NCI-H1417 (cell line): ENCODE measurements at places on chromosomes 11 and 22.

DNA sequence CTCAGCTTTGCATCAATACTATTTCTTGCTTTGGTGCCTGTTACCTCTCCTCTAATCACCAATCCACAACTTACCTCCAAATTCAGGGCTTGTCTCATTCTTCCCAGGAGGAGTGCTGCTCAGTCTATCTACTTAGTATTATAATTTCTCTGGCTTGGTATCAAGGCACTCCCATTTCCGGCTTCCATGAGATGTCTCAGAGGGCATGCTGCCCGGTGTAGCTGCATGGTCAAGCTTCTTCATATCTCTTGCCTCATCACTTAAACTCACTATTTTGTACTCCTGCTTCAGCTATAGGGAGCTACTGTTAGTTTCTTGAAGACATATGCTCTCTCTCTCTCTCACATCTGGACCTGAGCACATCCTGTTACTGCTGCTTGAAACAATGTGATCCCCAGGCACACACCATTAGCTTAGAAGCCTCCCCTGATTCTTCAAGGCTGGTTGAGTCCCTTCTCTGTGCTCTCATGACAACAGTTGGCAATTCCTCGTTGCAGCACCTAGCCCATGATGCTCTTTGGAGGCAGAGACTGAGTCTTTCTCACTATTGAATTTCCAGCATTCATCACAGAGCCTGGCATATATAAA, 182.8 kb upstream of the SYN3 start:
- DNase-seq: no peak

GRCh38 chr11:76236092-76236999, 30.0 kb upstream of the WNT11 start:
- DNase-seq: peak; percentile 25

DNA sequence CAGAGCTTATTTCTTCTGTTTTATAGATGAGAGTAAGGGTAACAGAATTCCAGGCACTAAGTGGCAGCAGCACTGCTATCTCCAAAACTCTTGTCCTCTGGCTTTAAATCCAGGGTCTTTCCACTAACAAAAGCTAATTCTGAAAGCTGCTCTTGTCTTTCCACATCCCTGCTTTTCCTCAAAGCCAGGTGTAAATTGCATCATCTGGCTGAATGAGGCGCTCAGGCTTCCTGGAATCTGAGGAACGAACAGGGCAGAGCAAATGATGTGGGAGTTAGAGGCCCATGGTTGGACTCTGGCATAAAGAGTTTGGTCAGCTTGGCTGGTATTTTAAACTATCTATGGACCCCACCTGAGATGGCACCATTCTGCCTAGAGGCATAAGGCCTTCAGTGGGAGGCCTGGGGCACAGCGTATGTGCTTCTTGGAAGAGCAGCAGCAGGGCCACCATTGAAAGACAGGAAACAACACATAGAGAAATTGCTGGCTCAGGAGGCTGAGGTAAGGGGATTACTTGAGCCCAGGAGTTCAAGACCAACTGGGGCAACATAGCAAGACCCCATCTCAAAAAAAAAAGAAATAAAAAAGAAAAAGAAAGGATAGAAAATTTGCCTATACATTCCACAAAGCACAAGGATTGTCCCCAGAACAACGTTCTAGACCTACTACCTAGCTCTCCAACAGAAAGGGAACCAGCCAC, 1.9 kb downstream of the KCNJ5 start:
- DNase-seq: no peak

- DNase-seq: no peak
Measured at GRCh38 chr11:77213029-77213579, 85.1 kb downstream of the MYO7A start.

- no peak for DNase-seq
Measured at GRCh38 chr11:71429701-71430100, 18.5 kb downstream of the DHCR7 start.

- DNase-seq: no peak
Measured at GRCh38 chr11:7656704-7657103, 16.6 kb downstream of the CYB5R2 start.

GRCh38 chr22:38798496-38798895, 4.6 kb upstream of the DNAL4 start:
- DNase-seq: no peak

DNA sequence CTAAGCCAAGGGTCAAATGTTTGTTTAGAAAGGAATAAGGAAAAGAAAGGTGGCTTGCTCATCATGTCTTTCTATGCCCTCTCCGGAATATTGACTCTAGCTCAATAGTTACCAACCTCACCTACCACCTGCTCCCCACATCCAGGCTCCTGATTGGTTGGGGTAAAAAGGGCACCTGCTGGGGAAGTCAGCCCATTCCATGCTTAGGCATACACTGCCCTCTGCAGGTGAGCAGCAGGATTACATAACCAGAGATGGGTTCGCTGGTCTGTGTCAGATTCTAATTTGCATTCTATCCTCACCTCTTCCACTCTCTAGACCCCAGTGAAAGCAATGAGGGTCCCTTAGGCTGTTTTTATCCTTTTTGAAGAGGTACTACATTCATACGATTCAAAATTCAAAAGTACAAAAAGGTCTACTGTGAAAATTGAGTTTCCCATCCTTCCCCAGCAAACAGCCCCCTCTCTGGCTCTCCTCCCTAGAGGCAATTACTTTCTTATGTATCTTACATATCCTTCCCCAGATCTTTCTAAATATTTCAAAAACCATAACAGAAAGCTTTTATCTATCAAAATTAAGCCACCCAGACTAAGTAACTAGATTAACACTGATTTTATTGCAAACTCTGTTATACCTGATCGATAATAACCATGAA, 98.0 kb upstream of the ASPHD2 start:
- DNase-seq: peak; percentile 68

GRCh38 chr11:130918081-130918480, 1.8 kb upstream of the SNX19 start:
- no peak for DNase-seq

DNA sequence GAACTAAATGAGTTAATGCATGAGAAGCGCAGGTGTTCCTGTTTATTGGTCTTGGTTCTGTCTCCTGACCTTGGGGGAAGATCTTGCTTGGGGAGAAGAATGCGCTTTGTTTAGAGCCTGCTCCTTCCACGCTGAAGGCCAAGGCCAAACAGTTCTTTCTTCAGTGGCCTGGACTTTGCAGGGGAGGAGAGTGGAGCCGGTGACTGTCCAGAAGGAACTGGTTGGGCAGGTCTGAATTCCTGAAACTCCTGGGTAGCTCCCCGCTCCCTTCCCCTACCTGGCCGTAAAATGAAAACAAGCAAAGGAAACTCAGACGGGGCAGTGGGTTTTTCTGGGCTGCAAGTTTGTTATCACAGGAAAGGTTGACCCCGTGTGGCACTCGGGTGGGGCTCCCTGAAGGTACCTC, 3.6 kb downstream of the ARHGAP8 start:
- no peak for DNase-seq

DNA sequence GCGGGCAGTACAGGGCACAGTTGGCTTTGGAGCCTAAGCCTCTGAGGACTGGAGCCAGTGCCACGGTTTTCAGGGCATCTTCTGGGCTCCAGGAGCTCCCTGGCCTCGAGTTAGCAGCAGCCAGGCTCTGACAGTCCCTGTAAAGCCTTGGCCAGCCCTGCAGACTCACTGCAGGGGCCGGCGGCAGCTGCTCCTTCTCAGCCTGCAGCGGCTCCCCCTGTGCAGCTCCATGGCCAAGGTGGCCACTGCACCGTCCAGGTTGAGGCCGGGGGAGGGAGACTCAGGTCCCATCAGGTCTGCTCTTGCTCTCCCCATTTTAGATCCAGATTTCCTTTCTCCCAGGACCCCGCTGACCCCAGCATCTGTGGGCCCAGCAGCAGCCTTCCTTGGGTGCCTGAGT, 1461.1 kb downstream of the BRD1 start:
- DNase-seq: no peak

DNA sequence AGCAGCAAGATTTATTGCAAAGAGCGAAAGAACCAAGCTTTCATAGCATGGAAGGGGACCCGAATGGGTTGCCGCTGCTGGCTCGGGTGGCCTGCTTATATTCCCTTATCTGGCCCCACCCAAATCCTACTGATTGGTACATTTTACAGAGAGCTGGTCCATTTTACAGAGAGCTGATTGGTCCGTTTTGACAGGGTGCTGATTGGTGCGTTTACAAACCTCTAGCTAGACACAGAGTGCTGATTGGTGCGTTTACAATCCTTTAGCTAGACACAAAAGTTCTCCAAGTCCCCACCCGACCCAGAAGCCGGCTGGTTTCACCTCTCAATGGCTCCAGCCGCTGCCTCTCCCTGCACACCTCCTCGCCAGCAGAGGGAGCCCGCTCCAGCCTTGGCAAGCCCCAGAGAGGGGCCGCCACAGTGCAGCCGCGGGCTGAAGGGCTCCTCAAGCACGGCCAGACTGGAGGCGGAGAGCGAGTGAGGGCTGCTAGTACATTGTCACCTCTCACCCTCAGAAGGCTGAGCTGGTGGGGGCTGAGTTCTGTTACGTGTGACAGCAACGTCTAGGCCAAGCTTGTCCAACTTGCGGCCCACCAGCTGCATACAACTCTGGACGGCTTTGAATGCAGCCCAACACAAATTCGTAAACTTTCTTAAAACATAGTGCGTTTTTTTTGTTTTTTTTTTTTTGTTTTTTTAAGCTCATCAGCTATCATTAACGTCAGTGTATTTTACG, 8.7 kb downstream of the PTH start:
- peak; percentile 41 for DNase-seq

DNA sequence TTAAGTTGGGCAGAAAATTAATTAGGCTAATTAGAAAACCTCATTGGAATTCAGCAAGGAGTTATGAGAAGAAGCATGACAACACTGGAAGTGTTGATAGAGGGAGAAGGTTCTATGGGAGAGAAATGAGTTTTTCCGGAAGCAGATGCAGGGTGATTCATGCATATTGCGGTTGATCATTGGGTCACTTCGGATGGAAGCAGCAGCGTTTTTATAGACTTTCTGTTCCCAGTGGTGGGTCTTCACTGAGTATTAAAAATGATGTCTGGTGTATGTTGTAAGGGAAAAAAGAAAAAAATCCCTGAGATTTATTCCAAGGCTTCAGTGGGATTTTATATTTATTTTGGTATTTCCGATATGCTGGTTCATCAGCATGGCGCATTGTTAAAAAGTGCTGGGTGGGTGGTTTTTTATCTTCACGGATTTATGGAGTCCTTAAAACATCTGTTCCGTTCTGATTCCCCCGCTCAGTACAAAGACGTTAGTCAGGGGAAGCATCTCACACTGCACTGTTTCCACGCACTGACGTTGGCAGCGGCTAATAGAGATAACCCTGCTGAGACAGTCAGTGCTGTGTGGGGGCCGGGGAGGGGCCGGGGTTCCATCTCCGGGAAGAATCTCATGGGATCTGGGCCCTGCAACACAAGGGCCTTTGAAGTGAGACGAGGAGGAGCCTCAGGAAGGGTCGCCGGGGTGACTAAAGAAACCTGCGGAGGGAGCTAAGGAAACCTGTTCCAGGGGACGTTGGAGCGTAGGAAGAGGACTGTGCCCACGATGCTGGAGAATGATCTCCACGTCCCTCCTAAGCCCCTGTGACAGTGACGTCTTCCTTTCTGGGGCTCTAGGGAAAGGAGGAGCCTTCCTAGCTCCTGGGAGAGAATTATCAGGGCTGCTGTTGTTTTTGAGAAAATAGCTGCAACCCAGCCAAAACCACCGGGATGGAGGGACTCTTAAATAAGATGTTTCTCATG, 390.0 kb downstream of the NTM start:
- no peak for DNase-seq

DNA sequence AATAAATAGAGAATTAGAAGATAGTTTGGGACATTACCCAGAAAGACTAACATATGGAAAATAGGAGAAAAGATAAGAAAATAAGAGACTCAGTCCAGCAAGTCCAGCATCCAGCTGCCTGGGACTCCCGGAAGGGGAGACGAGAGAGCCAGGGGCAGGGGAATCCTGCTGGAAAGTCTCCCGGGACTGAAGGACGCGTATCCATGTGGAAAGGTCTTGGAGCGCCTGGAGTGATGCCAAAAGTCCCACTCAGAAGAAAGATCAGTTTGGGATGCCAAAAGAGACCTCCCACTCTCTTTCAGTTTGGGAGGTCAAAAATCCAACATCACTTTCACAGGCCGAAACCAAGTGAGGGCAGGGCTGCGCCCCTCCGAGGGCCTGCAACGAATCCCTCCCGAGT, 30.7 kb downstream of the LRFN4 start:
- no peak for DNase-seq
